ENCODE measurements at places on chromosomes 12 and 14. TPM values are rescaled to one million over a fixed set of nuclear protein-coding genes. Genes with fewer than 3 reads are reported as not detected.
A peak's percentile ranks its signal among the peaks of the same experiment; 100 is the strongest.

GRCh38 chr14:64720131-64720576, 15.9 kb downstream of the PLEKHG3 start:
- DNase-seq = no peak

DNA sequence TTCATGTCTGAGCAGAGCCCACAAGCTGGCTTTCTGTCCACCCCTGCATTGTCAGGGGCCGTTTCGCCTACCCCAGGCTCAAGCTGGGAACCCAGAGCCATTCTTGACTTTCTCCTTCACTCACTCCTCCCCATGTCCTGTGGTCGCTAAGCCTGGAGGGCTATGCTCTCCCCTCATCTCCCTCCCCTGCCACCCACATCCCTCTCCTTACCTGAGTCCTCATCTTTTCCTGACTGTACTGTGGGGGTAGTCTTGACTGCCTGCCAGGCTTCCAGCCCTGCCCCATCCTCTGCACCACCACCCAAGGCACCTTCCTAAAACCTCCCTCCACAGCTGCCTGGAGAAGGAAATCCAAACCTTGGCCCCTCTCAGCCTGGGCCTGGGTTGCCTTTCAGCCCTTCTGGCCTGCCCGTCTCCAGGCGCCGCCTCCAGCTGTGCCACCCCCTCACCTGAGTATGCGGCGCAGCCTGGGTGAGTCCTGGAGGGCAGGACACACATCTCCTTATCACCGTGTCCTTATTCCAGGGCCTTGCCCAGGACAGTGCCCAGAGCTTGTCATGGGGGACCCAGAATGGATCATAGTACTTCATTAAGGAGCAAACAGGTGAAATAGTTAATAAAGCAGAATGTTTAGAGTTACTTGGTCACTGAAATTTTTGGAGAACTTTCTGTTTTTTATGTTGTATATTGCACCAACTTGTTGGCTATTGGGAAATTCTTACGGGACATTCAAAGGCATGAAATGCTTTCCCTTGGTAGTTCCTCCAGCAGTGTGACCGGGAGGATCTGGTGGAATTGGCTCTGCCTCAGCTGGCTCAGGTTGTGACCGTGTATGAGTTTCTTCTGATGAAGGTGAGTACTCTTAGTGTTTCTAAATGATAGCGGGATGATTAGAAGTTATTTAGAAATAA, 14.5 kb downstream of the ZNF839 start:
- no peak for DNase-seq

Gene PLCZ1
- total RNA-seq = not detected

Gene SOAT2
- total RNA-seq = not detected

- no peak for DNase-seq
Measured at GRCh38 chr12:85310456-85311076, 30.5 kb downstream of the ALX1 start.

Gene AQP2
- total RNA-seq = not detected

Gene AICDA
- not detected for total RNA-seq

GRCh38 chr12:51437431-51437830, 12.8 kb downstream of the SLC4A8 start:
- DNase-seq = no peak

DNA sequence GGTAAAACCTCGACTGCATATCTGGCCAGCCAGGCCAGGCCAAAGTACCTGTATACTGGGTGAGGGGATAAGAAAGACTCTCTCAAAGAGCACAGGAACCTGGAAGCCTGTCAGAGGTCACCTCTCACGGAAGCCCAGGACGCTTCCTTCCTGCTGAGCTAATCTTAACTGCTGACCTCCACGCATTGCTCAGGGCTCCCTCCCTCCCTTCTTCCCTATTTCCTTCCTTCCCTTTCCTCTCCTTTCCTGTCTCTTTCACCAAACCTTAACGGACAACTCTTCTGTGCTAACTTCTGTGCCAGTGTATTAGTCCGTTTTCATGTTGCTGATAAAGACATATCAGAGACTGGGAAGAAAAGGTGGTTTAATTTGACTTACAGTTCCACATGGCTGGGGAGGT, 14.8 kb upstream of the RNASE10 start:
- no peak for DNase-seq

- DNase-seq = no peak
Measured at GRCh38 chr12:21456291-21456780, 18.9 kb downstream of the PYROXD1 start.

- DNase-seq = no peak
Measured at GRCh38 chr12:56816491-56816890, 53.4 kb downstream of the HSD17B6 start.

Gene TGM1
- 6.4 TPM for total RNA-seq

Gene ACOT6
- not detected for total RNA-seq

GRCh38 chr14:105092171-105093037, 27.2 kb upstream of the GPR132 start:
- no peak for DNase-seq

DNA sequence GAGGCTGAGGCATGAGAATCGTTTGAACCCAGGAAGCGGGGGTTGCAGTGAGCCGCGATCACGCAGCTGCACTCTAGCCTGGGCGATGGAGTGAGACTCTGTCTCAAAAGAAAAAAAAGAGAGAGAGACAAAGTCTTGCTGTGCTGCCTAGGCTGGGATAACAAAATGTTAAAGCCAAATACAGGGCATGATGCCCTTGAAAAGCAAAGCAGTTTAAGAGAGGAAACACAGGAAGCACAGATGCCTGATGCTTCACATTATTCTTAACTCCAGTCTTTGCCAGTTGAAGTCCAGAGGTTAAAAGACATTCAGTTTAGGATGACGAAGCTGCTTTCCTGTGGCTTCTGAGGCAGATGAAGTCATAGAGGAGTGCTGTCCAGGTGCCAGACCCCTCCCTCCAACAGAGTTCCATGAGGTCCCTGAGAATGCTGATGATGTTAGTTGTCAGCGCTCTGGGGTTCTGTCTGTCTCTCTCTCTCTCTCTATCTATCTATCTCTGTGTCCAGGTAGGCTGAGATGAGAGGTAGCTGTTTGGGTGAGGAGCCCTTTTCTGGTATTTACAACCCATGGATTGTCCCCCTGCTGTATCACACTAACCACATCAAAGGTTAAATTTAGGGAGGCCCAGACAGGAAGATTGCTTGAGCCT, 4.9 kb upstream of the MRPL52 start:
- DNase-seq = no peak

DNA sequence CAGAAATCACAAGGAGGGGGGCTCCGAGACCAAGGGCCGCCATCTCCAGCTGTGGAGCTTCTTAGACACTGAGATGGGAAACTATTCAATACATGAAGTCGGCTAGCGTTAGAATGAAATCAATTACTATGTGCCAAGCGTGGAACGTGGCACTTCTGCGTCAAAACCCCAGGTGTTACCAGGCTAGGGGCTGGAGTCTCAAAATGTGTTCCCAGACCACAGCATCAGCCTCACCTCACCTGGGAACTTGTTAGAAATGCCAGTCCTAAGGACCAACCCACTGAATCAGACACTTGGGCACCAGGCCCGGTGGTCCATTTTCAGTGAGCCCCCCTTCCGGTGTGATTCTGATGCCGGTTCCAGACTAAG, 5.0 kb upstream of the SETD1B start:
- DNase-seq = no peak

- no peak for DNase-seq
Measured at GRCh38 chr12:10554756-10555481, 49.2 kb downstream of the EIF2S3B start.

- DNase-seq = no peak
Measured at GRCh38 chr12:39327965-39328364, 115.0 kb downstream of the KIF21A start.

DNA sequence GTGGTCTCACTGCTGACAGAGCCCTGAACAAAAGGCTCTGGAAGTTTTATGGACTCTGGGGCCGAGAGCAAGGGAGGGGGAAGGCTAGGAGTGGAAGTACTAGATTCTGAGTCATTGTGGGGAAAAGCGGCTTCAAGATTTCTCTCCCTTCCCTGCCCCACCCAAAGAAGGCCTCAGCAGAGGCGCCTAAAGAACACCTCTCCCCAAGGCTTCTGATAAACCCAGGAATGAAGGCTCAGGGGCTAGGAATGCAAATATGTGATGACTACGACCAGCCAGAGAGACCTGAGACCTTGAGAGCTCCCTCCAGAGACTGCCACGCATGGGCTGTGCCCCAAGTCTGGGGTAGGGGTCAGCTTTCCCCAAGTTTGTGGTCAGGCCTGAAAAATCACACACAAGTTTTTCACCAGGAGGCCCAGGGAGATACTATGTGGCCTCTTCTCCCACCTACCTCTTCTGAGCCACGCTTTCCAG, 130.7 kb upstream of the HIF1A start:
- no peak for DNase-seq

Gene ERG28
- 38.8 TPM for total RNA-seq

DNA sequence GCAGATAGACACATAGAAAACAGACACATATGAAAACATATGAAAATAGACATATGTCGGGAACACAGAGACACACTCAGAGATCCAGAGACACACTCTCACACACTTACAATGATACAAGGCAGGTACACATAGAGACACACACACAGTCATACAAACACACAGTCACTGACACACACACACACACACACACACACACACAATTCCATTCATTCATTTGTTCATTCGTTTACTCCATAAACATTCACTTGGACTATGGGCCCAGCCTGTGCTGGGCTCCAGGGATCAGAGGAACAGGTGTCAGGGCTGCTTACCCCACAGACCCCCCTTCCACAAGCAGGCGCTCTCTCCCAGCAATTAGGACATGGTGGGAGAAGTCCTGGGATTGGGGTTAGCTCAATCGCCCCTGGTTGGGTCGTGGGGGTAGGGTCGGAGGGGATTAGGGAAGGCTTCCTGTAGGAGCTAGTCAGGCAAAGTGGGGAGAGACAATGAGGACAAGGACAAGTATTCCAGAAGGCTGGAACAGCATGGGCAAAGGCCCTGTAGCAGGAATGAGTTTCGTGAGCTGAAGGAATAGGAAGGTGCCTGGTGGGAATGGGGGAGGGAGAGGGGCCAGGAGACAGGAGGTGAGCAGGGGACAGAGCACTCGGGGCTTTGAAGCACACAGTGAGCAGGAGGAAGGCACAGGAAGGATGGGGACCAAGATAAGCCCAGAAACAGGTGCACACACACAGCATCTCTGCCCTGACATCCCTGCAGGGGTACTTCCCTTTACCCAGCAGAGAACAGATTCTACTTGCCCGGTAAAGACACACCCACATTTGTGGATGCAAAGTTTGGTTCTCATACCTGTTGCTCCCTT, 6.5 kb downstream of the RASAL1 start:
- DNase-seq = no peak

- no peak for DNase-seq
Measured at GRCh38 chr12:67202011-67202677, 67.0 kb upstream of the CAND1 start.

Gene CCDC38
- not detected for total RNA-seq

DNA sequence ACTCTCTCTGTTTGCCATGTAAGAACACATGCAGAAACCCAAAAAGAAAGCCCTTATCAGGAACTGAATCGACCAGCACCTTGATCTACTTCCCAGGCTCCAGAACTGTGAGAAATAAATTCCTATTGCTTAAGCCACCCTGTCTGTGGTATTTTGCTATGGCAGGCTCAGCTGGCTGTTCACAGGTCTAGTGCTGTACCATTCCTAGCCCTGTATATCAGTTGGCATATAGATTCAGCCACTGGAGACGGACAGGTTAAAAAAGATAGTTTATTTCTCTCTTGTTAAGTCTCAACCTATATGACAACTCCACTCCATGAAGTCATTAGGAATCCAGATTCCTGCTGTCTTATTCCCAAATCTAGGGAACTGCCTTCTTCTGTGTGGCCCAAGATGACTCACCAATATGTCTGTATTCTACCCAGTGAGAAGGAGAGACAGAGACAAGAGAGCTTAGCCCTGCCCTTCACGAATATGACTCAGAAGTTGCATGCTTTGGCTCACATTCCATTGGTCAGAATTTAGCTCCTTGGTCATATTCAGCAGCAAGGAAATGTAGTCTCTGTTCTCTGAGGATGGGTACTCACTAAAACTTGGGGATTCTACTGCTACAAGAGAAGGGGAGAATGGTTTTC, 57.0 kb downstream of the PLEKHG7 start:
- DNase-seq = no peak

DNA sequence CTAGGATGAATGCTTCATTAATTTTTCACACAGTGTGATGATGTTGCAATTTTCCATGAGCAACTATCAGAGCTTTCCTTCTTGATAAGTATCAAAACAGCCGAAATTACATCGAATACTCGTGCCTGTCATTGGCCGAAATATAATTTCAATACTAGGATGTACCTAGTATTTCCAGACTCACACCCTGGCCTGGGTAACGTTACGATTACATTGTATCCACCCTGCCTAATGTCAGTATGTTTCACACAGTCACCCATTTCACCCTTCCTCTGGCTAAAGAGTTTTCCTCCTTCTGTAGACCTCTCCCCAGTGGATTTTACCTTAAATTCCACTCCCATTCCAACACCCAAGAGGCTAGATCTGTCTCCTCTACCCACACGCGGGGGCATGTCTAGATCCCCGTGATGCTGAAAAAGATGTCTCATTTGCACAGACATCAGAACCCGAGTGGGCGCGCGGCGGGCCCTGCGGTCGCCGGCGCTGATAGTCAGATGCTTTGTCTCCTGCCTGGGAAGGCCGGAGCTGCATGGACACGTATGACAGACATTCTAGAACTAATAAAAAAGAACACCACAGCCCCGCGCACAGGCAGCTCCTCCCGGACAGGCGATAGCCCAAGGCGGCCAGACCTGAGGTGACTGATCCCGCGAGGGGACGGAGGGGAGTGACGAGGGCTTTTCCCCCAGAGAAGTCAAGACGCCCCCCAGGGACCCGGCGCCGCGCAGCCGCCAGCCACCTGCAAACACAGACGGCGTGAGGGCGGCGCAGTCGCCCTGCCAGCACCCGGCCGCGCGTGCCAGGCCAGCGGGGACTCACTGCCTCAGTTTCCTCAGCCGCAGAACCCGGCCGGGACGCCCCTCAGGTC, 723 bp downstream of the KIF21A start:
- DNase-seq = peak; percentile 32

DNA sequence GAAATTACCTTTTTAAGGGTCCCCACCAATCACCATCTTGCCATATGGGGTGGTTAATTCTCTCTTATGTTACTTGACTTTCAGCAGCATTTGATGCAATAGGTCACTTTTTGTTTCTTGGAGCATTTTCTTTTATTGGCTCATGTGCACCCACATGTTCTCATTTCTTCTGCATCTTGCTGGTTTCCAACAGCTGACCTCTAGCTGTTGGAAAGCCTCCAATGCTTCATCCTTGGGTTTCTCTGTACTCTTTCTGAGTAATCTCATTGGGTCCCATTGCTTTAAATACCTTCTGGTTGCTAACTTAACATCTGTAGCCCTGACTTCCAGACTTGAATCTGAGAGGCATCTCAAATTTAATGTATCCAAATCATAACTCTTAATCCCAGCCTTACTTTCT, 116.8 kb downstream of the CRADD start:
- DNase-seq = no peak
